ENCODE measurements at places on chromosomes 6 and 20.
A peak's percentile ranks its signal among the peaks of the same experiment; 100 is the strongest.

DNA sequence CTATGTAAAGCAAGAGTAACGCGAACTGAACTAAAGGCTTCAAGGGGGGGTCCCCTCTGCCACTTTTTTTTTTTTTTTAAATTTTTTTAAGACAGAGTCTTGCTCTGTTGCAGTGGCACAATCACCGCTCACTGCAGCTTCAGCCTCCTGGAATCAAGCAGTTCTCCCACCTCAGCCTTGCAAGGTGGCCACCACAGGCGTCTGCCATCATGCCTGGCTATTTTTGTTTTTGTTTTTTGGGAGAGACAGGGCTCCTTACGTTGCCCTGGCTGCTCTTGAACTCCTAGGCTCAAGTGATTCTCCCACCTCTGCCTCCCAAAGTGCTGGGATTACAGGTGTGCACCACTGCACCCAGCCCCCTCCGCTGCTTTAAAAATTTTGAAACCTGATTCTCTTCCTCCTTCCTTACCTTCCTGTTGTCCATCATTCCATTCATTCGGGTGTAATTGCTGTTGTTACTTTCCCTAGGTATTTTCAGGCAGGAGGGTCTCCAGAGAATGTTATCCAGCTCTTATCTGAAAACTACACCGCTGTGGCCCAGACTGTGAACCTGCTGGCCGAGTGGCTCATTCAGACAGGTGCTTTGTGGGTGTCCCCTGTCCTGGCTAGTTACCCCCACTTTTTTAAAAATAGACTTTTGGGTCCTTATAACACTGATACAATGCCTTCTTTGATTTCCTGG is 5.4 kb downstream of the NELFCD start:
- no peak for DNase-seq

DNA sequence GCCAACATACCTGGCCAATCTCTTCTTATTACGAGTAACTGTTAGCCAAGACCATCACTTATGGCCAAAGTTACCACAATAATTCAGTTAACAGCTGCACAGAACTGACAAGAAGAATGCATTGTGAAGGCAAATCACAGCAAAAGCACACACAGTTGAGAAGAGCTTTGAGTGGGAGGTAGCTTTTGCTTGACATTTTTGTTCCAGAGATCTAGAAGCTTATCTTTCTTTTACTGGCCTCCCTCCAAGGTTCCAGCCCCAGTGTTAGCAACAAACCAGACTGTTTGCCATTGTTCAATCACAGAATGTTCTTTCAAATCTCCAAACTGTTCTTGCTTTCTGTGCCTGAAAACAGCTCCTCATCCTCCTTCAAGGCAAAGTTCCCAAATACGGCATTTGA is 35.9 kb upstream of the IRAK1BP1 start:
- no peak for DNase-seq

DNA sequence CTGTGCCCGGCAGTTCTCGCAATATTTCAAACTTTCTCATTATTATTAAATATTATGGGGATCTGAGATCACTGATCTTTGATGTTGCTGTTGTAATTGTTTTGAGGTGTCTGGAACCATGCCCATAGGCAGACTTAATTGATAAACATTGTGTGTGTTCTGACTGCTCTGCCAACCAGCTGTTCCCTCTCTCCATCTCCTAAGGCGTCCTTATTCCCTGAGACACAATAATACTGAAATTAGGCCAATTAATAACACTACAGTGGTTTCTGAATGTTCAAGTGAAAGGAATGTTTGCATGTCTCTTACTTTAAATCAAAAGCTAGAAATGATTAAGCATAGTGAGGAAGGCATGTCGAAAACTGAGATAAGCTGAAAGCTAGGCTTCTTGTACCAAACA is 7.6 kb downstream of the MAPK14 start:
- DNase-seq: no peak

DNA sequence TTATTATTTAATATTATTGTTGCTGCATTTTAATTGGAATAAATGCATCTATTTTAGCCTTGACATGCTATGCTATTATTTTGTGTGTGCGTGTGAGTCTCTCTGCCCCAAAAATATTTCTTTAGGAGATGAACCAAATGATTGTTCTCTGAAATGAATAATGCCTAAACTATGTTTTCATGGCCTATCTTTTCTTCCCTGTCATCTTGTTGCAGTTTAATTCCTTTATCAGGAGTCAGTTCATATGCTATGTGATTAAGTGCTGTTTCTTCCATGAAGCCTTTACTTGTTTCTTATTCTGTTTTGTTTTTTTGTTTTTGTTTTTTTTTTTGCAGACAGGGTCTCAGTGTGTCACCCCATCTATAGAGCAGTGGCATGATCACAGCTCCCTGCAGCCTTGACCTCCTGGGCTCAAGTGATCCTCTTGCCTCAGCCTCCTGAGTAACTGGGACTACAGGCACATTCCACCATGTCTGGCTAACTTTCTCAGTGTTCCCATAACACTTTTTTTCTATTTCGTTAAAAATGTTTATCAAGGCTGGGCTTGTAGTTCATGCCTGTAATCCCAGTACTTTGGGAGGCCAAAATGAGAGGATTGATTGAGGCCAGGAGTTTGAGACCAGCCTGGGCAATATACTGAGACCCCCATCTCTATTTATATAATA is 25.7 kb downstream of the TPX2 start:
- no peak for DNase-seq

DNA sequence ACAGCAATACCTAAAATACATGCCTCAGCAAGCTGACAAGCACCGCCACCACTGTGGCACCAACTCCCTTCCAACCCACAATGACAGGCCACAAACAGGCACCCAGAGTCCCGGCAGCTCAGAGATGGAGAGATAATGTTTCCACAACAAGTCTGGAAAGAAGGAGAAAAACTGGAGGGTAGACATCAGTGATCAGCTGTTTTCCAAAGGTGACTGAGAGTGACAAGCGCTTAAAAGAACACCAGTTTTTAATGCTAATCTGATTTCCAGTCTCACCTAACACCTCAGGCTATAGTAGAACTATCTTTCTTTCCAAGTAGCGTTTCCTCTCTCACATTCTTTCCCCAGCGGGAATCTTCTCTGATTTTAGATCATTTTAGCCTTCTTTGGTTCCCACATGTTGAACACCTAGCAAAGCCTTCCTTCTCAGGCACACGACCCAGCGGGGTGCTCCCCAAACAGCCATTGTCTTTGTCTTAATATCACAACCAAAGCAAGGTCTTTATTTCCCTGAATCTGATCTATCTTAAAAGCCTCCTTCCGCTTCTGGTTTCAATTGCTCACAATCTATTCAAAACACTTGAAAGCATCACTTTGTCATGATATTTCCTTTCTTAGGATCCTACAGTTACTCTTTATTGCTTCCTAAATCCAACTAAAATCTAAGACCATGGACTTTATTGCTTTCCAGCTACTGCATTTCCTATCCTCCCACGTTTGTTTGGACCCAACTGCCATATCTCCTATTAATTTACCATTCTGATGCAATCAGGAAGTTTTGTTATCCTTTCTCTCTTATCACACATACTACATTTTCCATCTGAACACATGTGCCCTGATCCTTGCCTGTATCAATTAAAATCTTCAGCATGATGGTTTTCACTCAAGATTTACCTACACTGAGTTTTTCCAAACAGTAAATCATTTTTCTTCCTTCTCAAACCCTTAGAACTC is 282.7 kb downstream of the ADGB start:
- DNase-seq: no peak

DNA sequence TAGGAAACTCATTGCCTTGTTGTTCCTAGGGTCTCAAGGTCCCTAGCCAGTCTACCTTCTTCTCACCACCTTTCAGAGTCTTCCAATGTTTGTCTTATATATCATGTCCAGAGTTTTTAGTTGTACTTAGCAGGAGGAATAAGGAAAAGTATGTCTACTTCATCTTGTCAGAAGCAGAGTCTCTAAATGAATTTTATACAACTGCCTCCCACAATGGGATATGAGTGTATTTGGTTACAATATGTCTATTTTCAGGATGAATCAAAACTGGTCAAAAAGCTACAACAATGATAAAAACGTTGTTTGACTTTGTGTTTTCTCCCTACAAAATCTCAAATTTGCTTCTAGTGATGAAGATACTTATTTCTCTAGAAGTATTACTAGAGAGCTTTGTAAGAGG is 7.0 kb downstream of the GLO1 start:
- DNase-seq: no peak

- no peak for DNase-seq
These were observed 72.0 kb downstream of the SOX4 start for GRCh38 chr6:21665392-21666200.

DNA sequence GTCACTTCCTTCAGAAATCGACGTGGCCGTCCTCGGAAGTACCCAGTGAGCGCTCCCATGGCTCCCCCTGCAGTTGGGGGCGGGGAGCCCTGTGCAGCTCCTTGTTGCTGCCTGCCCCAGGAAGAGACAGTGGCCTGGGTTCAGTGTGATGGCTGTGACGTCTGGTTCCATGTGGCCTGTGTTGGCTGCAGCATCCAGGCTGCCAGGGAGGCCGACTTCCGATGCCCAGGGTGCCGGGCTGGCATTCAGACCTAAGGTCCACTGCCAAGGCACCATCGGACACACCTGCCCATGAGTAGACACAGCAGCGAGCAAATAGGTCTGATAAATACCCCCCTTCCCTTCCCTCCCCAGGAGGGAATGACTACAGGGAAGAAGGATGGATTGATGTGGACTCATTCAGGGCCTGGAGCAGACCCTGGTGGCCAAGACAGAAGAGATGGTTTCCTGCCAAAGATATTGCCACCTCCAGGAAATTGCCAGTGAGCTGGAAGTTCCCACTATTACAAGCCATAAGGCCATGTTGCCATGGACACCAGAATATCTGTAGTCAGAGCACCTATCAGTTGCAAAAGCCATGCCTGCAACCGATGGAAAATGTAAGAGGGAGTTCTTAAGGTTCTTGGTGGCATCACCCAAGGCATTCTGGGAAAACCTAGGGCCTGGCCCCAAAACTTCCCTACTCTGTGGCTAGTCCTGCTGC is 4.2 kb downstream of the TCF19 start:
- DNase-seq: no peak

DNA sequence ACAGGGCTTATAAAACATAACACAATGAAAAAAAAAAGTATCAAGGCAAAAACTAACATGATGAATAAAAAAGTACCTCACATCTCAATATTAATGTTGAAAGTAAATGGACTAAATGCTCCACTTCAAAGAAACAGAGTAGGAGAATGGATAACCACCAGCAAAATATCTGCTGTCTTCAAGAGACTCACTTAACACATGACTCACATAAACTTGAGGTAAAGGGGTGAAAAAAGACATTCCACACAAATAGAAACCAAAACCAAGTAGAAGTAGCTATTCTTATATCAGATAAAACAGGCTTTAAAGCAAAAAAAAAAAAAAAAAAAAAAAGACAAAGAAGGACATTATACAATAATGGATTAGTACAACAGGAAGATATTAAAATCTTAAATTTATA is 86.9 kb downstream of the TBC1D32 start:
- no peak for DNase-seq

DNA sequence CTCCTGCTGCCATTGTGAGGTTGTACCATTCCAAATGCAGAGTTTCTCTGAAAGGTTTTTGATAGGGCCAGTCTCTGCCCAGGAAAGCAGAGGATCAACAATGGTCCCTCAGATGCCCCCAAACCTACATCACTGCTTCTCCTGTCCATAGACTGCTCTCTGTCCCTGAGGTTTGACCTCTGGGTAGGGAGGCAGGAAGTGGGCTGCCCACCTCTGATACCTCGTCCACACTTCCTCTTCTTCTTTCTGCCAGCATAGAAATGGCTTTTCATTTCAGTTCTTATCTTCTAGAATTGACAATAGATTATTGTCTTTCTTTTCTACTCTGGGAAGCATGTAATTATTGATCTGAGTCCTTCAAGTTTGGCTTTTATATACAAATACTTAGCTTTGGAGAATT is 170.6 kb downstream of the TRMT11 start:
- peak; percentile 5 for DNase-seq

GRCh38 chr6:131552572-131552971 is 20.5 kb upstream of the ARG1 start:
- DNase-seq: no peak

GRCh38 chr6:11747021-11747420 is 31.6 kb downstream of the ADTRP start:
- no peak for DNase-seq

DNA sequence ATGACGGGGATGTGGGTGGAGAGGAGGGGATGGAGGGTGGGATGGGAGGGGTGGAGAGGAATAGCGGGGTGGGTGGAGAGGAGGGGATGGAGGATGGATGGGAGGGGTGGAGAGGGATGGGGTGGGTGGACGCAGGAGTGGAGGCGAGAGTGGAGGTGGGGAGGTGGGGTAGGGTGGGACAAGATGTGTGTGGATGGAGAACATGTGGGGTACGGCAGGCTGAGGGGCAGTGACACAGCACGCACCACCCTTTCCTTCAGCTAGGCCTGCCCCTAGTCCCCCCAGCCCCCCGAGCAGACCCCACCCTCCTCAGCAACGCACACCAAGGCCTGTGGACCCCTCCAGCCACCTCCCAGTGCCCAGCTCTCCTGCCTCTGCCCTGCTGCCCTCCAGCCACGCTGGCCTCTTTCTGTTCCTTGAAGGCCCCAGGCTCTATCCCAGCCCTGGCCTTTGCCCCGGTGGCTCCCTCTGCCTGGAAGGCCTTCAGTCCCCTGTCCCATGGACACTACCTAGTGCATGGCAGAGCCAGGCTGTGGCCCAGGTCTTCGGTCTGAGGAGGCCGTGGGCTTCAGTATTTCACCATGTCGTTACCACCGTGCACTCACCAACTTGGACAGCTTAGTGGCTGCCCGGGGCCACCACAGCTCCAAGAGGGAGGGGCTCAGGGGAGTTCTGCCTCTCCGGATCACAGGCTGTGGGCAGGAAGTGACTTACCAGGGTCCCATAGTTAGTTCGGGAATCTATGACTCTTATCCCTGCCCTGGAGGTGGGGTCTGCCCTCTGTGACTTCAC is 78.4 kb upstream of the PMEPA1 start:
- no peak for DNase-seq

- no peak for DNase-seq
These were observed 5.8 kb upstream of the KIF3B start for GRCh38 chr20:32271620-32272019.

DNA sequence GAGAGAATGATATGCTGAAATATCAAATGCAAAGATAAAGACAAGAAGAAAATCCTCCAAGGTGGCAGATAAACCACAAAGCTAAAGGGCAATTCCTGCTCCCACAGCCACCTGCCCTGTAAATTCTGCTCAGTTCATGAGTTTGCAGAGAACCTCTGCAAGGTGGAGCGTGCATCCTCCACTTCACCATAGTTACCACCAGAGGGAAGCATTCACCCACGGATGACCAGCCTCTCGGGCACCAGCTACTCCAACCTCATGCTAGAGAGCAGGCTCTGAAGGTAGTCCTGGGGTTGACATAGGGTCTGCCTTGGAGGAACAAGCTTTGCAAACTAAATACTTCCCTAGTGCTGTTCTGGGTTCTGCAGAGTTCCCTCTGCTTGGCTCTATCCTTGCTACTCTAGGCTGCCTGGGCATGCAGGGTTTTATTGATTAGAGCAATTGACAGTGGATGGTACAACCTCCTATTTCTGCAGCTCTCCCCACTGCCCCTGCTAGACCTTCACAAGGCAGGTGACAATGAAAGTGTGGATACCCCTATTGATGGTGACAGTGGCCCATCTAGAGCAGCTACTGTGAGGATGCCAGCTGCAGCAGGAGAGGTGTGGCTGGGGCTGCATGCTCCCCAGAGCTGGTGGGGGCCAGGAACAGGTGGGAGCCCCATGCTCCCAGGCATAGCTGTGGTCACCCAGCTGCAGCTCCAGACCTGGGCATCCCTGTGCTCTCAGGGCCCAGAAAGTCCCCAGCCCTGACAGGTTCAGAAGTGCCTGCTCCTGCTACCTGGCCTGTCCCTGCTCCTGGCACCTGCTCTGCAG is 51.1 kb downstream of the GGTLC1 start:
- peak; percentile 3 for DNase-seq
